ENCODE measurements at places on chromosomes 12 and 14.

GRCh38 chr14:99945732-99946651, 119.2 kb upstream of the EVL start:
- no peak for DNase-seq

DNA sequence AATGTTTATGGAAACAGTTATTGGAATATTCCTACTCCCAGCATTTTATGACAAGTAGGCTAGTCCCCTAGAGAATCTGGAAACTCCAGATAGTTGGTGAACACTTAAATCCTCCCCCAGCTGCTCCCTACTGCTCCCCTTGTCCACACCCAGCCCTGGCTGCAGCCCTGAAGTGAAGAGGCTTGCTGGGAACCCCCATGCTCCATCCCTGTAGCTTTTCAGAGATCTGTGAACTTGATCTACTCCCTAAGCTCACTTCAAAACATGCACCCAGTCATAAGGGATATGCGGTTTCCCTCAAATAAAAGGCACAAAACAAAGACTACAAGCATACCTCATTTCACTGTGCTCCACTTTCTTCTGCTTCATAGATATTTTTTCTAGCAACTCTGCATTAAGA, 33.2 kb downstream of the EGLN3 start:
- no peak for DNase-seq

DNA sequence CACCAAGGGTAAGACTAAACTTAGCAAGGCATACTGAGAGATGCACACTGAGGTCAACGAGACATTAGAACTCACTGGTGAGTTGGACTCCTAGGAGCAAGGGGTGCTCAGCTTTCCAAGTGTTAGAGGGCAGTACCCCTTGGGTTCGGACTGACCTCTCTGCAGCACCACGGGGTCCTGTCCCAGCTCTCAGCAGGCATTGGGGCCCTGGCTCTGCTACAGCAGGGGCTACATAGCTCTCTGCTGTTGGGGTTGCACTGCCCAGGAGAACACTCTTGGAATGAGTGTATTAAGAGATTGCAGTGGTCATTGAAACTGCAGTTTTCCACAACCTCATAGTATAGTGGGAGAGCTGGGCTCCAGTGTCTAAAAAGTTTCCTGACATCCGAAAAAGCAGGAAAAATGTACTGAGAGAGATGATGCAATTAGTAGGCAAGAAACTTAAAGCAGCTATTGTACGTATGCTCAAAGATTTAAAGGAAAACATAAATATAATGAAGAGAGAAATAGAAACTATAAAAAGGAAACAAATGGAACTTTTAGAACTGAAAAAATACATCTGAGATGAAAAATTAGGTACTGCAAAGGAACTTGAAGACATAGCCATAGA, 132.5 kb upstream of the MAX start:
- DNase-seq: no peak

DNA sequence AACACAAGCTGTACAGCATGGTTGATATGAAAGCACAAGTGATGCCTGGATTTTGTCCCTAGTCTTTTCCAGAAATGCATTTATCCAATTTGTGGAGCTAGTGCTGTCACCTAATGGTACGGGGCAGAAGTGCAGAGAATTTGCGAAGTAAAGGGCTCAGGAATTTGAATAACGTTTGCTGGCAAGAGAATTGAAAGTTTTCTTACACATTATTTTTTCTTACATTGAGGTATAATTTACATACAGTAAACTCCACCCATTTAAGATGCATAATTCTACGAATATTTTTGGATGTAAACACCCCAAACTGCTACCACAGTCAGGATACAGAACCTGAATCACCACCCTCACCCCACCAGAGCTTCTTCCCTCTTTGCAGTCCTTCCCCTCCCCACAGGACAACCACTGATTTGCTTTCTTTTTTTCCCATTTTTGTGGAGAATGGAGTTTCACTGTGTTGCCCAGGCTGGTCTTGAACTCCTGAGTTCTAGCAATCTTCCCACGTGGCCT, 3.5 kb downstream of the AICDA start:
- peak; percentile 66 for DNase-seq

DNA sequence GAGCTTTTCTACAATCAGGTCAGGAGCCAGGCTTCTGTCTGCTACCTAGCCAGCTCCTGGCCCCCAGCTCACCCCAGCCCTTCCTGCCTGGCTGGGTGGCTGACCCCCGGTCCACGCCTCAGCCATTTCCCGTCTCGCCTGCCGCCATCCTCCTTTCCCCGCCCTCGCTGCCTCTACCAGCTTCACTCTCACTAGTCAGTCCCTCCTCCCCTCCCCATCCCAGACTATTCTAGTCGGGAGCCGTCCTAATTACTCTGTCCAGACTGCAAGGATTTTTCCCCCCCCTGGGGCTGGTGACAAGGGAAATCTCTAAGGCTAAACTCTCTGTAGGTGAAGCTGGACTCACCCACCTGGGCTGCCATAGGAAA, 825 bp downstream of the DHH start:
- peak; percentile 42 for DNase-seq

DNA sequence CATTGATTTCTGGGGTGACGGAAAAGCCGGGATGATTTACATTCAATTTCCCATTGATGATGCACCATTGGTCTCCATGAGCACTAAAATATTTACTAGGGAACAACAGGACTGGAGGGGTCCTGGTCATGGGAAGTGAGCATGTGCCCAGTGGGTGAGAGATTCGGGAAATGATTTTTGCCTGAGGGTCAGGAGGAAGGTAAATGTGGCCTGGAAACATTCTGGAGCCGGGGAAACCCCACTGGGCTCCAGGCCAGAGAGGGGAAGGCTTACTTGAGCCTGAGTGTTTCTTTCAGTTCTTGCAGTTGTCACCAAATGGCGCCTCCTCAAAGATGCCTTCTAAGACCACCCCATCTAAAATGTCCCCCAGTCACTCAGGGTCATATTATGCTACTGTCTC, 532.3 kb upstream of the TBX3 start:
- no peak for DNase-seq

GRCh38 chr12:27665704-27666103, 30.5 kb upstream of the REP15 start:
- DNase-seq: no peak

DNA sequence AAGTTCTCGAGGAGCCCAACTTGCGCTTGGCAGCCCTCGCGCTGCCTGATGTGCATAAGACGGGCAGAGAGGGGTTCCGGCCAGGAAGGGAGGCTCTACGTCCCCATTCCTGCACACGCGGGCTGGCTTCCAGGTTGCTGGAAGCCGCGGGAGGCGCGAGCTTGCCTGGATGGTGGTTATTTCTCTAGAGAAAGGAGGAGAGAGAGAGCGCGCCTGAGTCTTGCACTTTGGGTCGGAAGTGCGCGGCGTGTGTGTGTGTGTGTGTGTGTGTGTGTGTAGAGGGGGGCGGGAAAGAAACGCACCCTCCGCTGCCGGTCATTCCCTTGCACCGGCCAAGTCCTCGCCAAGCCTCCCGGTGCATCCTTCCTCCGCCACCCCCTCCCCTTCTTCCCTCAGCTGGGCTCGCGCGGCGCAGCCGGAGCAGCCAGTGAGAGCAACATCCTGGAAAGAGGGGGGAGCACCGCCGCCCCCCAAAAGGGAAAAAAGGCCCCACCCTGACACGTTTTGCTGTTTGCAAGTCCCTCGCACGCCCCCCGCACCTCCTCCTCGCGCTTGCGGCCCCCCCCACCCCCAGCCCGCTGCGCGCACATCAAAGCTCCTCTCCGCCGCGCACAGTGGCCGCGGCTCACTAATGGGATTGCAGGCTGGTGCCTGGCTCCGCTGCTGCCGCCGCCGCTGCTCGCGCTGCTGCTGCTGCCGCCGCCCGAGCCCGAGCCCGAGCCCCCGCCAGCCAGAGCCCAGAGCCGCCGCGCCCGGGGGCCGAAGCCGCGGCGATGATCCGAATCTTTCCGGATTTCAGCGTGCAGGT, 4.4 kb upstream of the NPAS3 start:
- peak; percentile 63 for DNase-seq

DNA sequence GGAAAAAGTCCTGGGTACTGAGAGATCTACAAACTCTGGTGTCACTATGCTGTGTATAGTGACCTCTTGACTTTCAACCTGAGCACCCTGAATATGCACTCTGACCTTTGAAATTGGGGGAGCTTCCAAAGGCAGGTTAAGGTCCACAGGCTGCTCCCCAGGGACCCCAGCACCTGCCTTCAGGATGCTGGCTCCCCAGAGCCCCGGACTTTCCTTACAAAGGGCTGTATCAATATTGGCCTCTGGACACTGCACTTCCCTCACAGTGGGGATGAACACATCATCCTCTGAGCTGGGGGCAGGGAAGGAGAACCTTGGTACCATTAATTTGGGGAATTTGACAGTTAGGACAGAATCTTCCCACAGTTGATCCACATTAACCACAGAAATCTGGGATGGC, 14.3 kb downstream of the PLD4 start:
- no peak for DNase-seq

GRCh38 chr14:106846218-106846617, 1319.8 kb downstream of the TMEM121 start:
- no peak for DNase-seq

DNA sequence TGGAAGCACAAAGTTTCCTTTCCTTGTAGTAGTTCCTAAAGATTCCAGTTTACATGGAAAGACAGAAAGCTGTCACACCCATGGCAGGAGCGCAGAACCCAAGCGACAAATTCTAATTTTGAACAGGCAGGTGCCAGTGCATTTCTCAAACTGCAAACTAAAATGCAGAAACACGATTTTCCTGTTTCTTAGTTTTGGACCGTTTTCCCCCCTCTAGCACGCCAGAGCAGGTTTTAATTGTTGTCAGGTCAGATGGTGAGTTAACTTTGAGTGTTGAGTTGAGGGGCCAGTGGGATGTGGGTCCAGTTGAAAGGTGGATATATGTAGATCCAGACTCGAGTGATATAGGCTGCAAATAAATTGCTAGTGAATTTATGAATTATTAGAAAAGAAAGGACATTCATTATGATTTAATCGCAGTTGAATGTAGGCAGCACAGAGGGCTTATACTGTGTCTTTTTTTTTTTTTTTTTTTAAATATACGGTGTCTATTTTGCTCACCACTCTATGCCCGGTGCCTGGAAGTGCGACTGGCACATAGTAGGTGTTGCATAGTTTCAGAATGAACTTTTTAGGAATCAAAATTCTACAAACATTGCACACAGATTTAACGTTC, 909 bp upstream of the ETFBKMT start:
- no peak for DNase-seq

DNA sequence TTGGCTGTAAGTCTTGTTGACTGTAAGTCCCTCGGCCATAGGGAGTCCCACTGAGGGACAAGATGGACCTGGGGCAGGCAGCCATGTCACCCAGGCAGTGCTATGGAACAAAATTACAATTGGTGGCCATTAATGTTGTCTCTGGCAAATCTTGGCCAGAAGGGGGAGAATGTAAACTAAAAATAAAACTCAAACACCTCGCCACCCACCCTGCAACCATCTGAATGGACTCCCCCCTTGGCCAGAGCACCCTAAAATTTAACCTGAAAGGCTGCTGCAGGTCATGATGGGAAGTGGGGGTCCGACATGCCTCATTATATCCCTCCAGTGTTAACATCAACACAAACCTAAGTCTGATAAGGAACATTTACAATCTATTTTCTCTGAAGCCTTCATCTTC, 8.2 kb downstream of the SLC22A17 start:
- DNase-seq: no peak

DNA sequence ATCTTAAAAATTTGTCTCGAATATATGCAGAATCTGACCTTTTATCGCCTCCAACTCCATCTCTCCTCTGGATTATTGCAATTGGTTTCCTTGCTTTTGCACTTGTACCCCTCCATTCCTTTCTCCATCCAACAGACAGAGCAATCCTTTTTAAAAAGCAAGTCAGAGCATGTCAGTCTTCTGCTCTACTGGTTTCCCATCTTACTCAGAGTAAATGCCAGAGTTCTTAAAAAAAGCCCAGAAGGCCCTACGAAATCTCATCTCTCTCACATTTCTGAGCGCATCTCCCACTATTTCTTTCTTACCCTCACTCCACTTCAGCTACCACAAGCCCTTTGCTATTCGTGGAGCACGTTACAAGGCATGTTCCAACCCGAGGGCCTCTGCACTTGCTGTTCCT, 236.9 kb upstream of the DDHD1 start:
- DNase-seq: no peak

Measured in iPS-NIHi11 (cell line).